Activated CD4-positive, alpha-beta memory T cell treated with anti-CD3 and anti-CD28 coated beads for 36 hours (primary cell): ENCODE measurements at places on chromosomes 6 and 20.

DNA sequence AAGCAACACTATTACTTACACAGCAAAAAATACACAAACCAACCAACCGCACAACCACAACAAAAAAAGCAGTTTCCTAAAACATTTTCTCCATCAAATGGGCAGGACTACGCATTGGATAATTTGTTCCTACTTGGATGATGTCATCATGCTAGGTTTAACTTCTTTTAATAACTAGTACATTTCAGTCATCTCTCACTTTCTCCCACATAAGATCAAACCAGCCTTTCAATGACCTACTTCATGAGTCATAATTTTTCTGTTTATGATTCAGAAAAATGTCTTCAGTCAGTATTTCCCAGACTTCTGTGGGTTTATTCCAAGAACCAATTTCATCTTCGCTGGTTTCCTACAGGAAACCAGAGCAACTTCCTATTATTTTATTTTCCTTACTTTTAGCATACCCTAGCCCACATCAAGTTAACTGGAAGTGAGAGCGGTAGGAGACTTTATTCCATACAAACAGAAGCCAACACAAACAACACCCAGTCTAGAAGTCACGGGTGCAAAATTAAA lies 134.2 kb downstream of the GMDS start:
- no peak for DNase-seq

DNA sequence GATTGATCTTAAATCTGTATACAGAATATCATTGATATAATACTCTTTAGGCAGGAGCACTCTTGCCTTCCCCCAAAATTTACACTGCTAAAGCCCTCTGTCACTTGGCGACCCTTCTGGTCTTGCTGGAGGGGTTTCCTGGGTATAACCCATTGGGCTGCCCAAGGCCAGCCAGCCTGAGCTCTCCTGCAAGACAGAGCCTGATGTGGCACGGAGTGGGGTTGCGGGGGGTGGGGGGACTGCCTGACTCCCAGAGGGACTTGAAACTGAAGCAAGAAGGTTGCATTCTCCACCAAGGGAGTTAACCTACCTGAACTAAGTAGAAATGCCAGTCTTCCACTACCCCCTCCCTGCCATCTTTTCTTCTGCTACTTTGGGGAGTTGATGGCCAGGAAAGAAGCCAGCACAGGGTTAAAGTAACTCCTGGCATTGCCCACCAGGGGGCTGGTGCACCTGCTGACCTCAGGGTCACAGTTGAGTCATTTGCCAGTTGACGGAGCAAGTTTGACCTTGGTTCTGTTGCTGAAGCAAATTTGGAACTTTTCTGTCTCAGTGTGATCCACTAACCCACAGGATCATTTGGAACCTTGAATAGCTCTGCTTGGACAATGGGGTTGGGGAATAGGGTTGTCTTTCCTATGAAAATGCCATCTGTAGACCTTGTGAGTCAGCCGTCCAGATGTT lies 79.4 kb downstream of the ASXL1 start:
- DNase-seq: peak; percentile 40

GRCh38 chr20:62219992-62220665 lies at the start of gene HRH3:
Gene HRH3, minus strand, starts transcription at chr20:62220278. Its CDS starts 308 bp downstream, at chr20:62219970.
- DNase-seq: peak; percentile 38

GRCh38 chr6:96450770-96451130 lies 70.9 kb upstream of the UFL1 start:
- no peak for DNase-seq
